ENCODE measurements at places on chromosomes 3 and 15.
A peak's percentile ranks its signal among the peaks of the same experiment; 100 is the strongest.

DNA sequence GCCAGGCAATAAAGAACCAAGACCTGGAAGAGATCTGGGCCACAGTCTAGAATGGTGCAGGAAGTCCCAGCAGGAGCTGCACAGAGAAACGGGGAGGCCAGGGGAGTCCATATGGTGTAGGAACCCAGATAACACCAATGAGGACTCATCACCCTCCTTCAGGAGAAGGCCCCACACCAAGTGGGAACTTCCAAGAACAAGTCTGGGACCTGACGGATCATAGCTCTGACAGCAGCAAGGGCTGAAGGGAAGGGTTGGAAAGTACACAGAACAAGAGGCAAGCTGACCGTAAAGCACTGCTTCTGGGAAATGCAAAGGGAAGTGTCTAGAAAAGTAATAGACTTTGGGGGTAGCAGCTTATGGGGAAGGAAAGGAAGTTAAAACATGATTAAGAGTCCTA, 34.5 kb downstream of the ANO10 start:
- no peak for DNase-seq

DNA sequence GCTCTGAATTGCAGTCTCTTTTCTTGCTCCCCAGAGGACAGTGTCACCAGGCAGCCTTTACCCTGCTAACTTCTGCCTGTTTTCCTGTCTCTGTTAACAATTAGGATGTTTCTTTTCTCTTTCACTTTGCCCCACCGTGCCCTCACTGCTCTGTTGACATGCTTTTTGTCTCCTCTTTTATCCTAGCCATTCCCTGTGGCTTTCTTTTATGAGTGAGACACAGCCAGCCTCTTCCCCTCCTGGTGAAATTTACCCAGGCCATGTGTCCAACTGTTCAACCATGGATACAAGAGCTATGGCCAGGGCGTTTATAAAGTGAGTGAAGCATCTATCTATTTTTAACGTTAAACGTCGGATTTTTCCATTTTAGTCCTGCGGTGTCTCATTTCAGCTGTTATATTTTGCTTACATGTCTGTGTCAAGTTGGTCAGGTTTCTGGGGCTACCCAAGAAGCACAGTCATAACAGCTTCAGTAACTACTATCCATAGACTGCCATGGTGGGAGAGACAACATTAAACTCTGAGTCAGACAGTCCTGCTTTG, 443.2 kb upstream of the AZI2 start:
- DNase-seq = no peak

- no peak for DNase-seq
Measured at GRCh38 chr15:73910522-73911303, 15.5 kb upstream of the LOXL1 start.

- DNase-seq = no peak
Measured at GRCh38 chr15:80478075-80478474, 73.9 kb downstream of the ARNT2 start.

- no peak for DNase-seq
Measured at GRCh38 chr15:58312031-58312430, 119.8 kb upstream of the LIPC start.

GRCh38 chr3:13021141-13022114, 51.8 kb downstream of the IQSEC1 start:
- DNase-seq = no peak

DNA sequence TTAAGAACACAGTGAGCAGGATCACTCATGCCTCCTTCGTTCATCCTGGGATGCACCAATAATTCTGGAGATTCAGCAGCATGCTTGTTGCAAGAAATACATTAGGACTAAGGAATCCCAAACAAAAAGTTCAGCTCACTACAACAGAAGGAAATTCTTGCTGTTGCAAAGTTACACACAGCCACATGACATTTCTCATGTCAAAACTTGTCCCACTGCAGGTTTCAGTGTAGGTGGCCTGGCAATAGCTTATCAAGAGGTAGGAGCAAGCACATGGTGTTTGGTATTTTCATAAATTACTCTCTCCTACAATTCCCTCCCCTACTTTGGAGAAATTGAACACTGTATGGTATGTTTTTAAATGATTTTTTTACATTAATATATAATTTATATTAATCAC, 399.6 kb upstream of the EPHA3 start:
- no peak for DNase-seq

GRCh38 chr15:72341361-72341760, 21.4 kb upstream of the CELF6 start:
- DNase-seq = no peak

DNA sequence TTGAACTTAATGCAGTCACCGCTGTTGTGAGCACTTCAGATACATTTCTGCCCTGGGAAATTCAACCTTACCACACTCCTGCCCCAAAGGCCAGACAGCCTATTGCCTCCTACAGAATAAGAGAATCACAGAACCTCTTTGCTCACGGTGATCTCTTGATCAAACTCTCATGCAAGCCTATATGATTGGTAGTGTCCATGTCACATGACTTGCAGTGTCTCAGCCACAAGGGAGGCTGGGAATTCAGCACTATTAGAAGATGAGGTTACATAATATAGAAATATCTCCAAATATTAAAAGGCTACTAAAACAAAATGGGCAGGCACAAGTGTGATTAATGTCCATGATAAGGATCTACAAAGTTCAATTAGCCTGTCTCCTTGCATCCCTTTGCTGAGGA, 3.8 kb upstream of the PCOLCE2 start:
- no peak for DNase-seq

DNA sequence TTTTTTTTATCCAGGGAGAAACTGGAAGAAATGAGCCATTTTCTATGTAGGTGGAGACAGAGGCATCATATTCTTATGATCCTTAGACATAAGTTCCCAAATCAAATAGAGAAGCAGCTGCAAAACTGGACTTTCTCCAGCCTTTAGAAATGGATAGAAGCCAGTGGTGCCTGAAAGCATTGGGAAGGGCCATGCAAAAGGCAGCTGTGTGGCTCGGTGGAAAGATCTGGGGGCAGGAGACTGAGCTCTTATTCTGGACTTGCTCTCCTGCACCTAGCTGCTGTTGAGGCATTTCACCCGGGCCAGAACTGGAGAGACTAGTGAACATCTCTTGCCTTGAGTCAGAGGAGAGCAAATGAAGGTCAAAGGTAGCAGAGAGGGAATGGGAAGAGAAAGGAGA, 73.1 kb downstream of the TFG start:
- no peak for DNase-seq

GRCh38 chr3:150917951-150918350, 12.7 kb upstream of the MINDY4B start:
- no peak for DNase-seq

DNA sequence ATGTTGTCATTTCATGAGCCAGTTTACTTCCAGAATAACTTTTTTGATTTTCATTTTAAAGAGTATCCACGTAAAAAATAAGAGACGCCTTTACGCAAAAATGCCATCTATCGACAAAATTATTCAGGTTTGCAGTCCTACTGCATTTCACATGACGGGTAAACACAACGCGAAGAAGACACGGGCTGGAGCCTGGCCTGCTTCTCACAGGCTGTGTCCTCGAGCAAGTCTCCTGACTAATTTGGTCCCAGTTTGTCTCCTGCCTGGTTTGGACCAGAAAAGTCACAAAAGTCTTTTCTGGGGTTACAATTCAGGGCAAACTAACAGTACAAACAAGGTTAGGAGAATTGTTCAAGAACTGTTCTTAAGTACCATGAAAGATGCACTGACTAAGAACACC, 51.7 kb downstream of the CHSY1 start:
- DNase-seq = no peak

DNA sequence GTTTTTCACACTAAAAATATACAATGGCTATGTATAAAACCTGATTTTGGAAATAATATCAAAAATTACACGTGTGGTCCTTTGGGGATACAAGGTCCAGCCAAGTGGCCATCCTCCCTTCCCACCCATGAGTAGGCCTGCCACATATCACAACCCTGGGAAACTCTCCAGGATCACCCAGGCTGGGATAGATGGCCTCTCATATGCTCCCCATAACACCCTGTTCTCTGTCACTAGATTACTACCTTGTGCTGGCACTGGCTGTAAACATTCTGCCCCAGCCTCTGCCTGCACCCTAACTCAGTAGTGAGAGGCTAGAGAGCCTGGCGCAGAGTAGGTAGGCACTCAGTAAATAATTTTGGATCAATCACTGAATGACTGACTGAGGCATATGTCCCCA, 52.1 kb downstream of the CLDN18 start:
- DNase-seq = no peak

GRCh38 chr15:69236505-69236904, 62.2 kb upstream of the PAQR5 start:
- DNase-seq = no peak

GRCh38 chr3:9536212-9536611, 17.4 kb downstream of the LHFPL4 start:
- no peak for DNase-seq

DNA sequence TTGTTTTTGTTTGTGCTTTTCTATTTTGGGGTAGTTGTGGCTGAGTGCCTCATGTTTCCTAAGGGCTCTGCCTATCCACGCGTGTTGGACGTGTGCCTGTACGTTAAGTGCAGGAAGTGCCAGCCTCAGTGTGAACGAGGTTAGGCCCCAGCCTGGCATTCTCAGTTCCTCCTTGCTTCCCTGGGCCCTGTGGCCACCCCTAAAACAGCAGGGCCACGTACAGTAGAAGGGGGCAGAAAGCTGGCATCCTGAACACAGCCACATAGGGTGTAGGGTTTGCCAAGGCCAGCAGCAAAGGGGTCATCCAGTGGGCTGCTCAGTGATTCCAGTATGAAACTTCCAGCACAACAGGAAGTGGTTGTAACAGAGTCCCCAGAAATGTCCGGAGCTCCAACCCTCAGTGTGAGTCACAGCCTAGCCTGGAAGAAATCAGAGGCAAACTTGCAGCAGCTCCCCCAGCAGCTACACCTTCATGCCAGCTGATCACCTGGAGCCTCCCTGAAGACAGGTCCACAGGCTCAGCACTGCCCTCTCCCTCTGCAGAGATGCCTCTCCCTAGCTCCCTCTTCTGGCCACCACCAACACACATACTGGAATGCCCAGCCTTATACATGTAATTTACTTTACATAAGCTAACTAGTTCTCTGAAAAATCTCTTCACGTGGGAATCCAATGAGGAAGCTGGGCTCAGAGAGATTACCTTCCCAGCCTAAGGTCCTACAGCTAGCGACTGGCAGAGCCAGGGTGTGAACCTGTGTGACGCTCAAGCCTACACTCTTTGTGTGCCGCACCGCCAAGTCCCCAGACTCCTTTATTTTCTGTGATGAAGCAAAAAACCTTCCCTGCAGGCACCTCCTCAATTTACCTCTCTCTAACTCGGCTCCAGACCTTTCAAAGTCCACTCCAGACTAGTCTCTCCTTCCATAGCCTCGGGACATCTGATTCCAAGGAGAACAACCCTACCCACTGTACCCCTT, 26.6 kb downstream of the ILDR1 start:
- peak; percentile 32 for DNase-seq

GRCh38 chr3:167718582-167718981, 16.1 kb downstream of the PDCD10 start:
- DNase-seq = no peak

- no peak for DNase-seq
Measured at GRCh38 chr3:70822669-70823068, 510.2 kb upstream of the MDFIC2 start.

GRCh38 chr3:184685646-184686045, 26.2 kb downstream of the MAGEF1 start:
- no peak for DNase-seq

DNA sequence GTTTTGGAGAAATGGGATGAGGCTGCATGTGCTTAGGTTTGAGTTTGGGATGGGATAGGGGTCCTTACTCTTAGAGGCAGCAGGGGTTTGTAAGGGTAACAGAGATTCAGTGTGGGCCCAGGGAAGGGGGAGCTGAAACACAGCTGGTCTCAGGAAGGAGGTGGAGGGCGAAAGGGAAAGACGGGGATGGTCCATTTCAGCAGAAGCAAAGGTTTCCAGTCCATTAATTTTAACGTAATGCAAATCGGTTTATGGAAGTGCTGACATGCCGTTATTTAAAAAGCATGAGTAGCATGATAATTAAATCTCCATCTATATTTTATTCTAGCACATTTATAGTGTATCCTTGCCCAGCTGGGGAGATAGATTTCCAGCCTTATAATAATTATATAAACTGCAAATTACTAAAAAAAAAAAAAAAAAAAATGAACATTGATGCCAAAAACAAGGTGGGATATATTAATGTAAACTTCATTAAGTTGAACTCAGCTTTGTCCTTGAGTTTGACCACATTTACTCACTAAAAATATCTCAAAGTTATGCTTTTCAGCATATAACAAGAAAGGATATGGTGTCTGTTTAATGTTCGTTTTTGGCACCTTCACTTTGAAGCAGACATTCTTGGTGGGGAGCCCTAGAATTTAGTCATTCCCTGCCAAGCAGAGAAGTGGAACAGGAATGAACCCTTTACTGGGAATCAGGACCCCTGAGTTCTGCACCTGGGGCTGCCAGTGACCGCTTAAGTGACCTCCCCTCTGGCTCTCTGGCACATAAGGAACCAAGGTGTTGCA, 234.7 kb downstream of the THSD4 start:
- DNase-seq = no peak

DNA sequence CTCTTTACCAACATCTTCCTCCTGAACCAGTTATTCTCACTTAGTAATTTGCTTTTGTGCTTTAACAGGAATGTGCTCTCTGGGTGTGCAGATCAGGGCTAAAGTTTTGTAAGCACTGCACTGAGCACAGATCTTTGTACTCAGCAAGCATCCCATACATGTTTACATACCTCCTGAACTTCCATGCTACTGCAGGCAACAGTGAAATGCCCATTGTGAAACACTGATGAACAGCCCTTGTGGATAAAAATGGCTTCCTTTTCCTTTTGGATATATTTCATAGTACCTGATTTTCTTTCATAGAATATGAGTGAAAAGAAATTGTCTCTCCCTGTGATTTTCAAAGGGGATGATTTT, 855.9 kb downstream of the MCTP2 start:
- DNase-seq = no peak

DNA sequence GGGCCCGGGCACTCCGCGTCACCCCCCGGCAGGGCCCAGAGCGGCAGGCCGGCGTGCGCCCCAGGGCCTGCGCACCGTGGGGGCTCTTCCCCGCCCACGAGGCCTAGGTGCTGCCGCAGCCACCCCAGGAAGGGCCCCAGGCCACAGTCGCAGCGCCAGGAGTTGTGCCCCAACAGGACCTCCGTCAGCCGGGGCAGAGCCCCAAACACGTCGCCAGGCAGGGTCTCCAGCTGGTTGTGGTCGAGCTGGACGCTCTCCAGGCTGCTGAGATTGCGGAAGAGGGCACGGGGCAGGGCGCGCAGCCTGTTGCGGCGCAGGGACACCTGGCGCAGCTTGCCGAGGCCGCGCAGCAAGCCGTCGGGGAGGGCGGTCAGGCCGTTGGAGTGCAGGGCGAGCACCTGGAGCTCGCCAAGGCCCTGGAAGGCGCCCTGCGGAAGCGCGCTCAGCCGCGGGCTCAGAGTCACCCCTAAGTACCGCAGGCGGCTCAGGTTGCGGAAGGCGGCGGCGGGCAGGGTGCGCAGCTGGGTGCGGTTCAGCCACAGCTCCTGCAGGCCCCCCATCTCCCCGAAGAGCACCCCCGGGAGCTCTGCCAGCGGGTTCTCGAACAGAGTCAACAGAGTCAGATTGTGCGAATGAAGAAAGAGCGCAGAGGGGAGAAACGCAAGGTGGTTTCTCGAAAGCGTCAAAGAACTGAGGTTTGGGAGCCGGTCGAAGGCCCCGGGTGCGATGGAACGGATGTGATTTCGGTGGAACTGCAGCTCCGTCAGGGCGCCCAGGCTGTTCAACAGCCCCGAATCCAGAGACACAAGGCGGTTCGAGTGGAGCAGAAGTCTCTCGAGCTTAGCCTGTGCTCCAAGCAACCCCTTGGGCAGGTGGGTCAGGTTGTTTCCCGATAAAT, 2.0 kb downstream of the GP5 start:
- no peak for DNase-seq

GRCh38 chr3:30664884-30665283, 58.5 kb downstream of the TGFBR2 start:
- DNase-seq = peak; percentile 78

All from hematopoietic multipotent progenitor cell treated with erythropoietin and hydrocortisone succinate and interleukin-3 and kit ligand, for 17 days (in vitro differentiated cells).